ENCODE measurements at places on chromosomes 3 and 15.

DNA sequence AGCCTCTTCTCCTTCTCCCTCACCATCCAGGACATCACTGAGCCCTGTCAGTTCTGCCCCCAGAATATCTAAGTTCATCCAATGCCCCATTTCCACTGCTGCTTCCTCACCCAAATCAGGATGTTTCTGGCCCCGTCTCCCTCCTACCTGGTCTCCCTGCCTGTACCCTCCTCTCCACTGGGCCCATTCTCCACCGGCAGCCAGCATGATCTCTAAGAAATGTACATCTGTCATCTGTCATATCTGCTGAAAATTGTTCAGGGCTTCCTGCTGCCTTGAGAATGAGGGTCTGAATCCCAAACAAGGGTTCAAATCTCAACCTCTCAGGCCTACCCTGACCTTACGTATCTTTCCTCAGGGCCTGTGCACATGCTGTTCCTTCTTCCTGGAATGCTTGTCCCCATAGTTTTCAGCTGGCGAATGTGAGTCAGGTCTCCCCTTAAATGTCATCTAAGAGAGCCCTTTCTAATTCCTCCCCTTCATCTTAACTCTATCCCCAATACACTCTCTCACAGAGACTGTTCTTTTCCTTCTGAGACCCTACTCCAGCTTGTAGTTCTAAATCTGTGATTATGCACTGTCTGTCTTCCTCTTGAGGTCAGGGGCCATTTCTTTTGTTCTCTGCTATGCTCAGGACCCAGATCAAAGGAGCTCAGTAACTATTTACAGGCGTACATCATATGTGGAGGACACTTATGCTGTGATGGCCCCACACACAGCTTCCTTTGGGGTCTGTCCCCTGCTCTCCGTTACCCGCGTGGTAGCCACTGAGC is 40.8 kb downstream of the SMAD3 start:
- no peak for DNase-seq

GRCh38 chr3:131007782-131008181 is 18.8 kb downstream of the ASTE1 start:
- DNase-seq: no peak

- DNase-seq: no peak
These were observed 250.3 kb downstream of the ULK4 start for GRCh38 chr3:41711651-41712050.

- no peak for DNase-seq
These were observed 111.7 kb downstream of the LMLN start for GRCh38 chr3:198071602-198072287.

DNA sequence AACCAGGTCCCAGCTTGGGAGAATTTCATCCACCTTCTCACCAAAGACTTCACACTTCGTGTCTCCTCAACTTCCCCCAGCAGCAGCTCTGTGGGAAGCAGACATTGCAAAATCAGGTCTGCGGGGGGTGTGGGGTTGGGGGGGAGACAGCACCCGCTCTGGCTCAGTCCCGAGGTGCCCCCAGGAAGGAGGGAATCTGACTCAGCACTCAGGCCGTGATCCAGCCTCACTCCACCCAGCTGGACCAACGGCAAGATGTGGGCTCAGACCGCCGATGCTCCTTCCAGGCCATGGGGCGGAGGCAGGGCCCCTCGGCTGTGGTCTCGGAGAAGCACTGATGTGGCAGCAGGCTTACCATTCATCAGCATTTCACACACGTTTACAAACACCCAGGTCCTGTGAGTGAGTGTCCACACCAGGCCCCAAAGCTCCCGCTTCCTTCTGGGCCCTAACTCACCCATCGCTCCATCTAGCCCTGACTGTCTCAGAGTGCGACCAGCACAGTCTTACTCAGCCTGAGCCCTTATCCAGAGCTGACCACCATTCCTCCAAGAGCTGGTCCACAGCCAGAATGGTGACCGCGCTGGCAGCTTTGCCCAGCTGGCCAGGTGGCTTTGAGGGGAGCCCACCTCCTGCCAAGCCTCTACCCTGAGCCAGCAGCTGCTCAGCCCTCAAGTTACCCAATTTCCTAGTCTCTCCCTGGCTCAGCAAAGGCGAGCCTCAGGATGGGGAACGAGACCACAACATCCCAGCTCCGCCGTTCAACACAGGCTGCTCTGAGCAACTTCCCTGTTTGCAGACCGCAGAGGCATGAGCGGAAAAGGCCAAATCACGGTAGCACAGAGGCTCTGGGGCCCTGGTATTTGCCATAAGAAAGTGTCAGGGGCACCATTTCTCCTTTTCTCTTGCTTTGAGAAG is 3.3 kb downstream of the STAB1 start:
- no peak for DNase-seq

- no peak for DNase-seq
These were observed 16.5 kb upstream of the CLK3 start for GRCh38 chr15:74599156-74599555.

DNA sequence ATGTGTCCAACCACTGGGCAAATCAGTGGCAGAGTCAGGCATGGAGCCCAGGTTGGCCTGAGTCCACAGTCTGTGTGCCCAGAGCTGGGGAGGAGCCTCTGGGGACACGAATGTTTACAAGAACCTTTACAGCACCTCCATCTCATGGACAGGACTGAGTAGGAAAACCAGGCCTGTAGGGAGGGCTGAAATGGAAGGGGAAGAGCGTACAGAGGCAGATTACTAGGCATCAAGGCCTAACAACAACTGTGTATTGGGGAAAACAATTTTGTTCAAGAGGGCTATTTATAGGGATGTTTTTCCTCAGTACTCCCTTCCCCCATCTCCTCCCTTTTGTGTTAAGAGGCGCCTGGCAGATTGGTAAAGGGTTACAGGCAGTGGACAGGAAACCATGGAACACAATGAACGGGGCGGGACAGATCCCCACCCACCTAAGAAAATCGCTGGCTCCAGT is 15.1 kb upstream of the ARHGAP31 start:
- no peak for DNase-seq

DNA sequence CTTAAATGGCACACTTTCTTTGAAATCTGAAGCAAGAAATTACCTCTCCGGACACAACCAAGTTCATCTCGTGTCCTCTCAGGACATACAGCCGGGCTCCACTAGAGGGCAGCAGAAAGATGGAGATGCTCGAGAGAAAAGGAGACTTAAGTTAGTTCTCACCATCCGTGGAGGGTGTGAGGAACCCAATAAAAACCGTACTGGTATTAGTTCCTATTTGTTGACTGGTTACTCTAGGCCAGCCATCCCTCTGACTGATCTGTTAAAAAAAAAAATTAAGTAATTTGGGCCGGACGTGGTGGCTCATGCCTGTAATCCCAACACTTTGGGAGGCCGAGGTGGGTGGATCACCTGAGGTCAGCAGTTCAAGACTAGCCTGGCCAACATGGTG is 7.9 kb upstream of the CYP11A1 start:
- peak; percentile 75 for DNase-seq

DNA sequence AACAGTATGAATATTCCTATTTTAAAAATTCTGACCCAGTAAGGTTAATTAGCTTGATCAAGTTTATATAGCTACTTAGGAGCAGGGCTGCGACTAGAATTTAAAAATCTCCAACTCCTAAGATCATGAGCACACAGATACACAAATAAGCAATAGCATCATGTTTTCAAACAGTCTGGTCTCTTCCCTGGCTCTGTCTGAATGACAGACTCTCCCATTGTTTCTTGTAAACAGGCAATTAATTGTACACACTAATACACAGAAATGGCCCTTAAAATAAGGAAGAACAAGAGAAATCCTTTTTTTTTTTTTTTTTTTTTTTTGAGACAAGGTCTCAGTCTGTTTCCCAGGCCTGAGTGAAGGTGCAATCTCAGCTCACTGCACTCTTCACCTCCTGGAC is 1064.4 kb upstream of the CFAP20DC start:
- DNase-seq: no peak

GRCh38 chr3:160128056-160128455 is 97.2 kb upstream of the C3orf80 start:
- DNase-seq: no peak

DNA sequence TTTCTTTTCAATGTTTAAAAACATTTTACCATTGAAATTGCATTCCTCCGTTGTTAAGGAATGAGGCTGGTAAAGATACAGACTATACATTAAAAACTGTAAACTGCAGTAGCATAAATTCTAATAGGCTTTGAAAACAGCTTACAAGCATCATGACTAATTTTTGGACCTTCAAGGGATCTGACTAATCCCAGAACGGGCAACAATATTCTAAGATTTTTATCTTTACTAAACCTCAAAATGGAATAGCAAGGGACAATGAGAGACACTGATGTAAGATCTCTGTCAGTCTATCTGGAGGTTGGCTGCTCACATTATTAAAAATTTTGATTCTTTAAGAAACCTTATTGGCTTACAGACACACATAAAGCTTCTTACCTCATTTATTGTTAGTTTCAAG is 74.7 kb downstream of the BTD start:
- no peak for DNase-seq

- no peak for DNase-seq
These were observed 8.3 kb upstream of the UBE2E1 start for GRCh38 chr3:23797491-23797890.

DNA sequence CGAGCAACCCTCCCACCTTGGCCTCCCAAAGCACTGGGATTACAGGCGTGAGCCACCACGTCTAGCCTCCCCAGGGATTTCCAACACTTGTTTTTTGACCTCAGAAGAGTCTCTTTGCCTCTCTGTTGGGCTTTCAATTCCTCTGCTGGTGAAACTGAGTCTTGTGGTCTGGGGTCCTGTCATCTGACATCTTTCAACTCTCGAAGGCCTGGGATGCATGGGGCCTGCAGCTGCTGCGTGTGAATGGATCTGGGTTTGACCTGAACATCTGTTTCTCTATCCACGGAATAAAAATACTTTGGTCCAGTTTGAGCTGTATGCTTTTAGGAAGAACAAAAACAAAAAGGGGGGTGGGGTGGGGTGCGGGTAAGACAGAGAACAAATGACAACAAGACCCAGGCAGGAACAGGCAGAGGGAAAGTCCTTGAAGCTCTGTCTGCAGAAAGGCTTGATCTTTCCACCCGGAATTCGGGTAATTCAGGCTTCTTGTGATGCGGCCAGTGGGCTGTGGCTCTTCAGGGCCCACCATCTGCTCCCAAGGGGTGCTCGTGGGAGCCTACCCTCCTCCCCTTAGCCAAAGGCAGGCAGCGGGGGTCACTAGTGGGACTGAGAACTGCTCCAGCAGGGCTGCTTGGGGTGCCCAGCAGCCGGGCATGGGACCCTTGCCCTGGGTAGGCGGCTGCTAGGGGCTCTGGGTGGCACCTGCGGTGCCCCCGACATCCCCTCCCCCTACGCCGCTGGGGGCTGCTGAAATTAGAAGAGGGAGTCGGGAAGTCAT is 71.5 kb downstream of the SLC12A8 start:
- DNase-seq: no peak

DNA sequence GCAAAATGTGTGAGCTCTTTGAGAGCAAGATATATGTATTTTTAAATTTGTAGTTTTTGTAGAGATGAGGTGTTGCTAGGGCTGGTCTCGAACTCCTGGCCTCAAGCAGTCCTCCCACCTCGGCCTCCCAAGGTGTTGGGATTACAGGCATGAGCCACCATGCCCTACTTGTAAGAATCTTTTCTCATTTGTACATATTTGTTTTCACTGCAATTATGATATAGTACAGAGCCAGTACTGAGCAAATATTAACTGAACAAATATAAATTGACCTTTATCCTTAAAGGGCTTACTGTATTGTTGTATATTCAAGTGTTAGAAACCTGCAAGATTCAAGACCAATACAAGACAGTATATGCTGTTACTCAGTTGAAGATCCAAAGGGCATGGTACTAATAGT is 53.4 kb downstream of the GTF2E1 start:
- no peak for DNase-seq

GRCh38 chr3:105979961-105980360 is 111.1 kb upstream of the CBLB start:
- no peak for DNase-seq

DNA sequence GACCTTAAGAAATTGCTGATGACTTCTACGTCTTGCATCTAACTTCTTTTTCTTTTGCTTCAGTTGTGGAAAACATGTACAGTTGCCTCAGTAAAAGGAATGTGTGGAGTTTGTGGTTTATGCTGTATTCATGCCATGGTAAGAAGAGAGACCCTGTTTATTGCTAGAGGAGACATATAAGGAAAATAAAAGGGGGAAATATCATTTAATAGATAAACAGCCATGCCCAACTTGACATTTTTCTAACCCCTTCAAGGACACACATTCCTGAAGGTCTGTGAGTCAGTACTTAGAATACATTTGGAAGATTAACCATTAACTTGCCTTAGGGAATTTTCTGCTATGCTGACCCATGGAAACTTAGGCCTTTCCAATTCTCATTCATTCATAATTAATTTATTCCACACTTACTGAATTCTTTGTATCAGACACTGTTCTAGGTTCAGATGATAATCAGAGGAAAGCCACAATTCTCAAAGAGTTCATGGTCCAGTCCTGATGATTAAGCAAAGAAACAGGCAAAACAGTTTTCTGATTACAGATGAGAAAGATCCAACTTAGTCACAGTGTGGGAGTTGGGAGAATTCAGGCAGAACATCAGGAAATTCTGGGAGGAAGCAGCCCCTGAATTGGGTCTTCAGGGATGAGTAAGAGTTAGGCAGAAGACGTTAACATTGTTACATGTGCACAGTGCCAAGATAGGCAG is 329.8 kb upstream of the RASGRP1 start:
- no peak for DNase-seq

DNA sequence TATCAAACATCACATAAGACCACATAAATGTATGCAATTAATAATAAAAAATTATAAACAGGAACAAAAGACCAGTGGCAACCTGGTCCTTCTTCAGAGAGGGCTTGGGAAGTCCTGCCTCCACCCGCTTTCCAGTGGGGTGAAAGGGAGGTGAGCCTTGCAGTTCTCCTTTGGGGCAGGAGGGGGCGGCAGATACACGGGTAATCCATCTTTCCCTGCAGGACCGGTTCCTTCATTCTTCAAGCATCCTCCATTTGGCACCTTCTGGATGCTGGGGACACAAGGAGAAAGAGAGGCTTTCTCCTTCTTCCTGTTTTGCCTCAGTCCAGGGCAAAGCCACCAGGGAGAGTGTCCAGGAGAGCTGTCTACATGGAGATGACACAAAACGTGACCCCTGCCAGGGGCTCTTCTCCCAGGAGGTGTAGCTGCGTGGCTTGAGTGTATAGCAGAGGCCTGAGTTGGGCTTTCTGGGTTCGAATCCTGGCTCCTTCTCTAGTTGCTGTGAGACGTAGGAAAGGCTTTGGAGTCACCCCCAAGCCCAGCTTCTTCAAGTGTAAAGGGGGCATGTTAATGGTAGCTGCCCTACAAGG is 23.2 kb downstream of the RPLP1 start:
- DNase-seq: peak; percentile 91

DNA sequence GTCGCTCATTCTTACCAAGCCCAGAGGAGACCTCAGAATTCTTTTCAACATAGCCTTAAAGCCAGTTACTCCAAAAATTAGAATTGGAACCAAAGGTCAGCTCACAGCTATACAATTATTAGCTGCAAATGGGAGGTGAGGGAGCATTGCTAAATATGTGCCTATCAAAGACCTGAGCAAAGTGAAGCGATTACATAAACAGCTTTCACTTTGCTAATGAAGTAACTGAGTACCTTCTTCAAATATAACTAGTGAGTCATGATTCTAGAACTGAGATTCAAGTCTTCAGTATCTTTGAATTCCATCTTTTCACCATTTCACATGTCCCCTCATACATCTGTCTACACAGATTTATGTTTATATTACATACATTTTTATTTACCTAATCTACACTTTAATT is 122.6 kb downstream of the P2RY1 start:
- DNase-seq: no peak

GRCh38 chr3:80993241-80993945 is 768.1 kb downstream of the GBE1 start:
- DNase-seq: no peak

- DNase-seq: no peak
These were observed 9.0 kb downstream of the PIK3R4 start for GRCh38 chr3:130737622-130738021.

- no peak for DNase-seq
These were observed 14.3 kb upstream of the CCNL1 start for GRCh38 chr3:157174290-157174648.

Measured in retina (tissue), 1 donor.